ENCODE measurements at places on chromosomes 6 and 20.
A peak's percentile ranks its signal among the peaks of the same experiment; 100 is the strongest.

DNA sequence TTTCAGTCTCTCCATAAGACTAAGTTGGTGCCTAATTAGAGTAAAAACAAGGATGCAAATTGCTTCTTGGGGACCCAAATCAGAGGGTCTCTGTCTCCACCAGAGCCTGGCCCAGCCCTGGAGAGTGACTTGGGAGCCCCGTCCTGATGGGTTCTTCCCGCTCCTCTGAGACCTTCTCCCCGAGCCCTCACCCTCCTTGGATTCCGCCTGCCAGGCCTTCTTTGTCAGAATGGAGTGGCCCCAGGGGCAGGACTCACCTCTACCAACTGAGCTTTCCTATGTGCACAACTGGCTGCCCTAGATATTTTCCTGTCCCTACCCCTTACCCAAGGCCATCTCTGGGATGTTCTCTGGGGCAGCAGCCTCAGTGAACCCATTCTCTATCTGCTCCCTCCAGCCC lies 9.7 kb downstream of the SYNDIG1 start:
- DNase-seq: no peak

DNA sequence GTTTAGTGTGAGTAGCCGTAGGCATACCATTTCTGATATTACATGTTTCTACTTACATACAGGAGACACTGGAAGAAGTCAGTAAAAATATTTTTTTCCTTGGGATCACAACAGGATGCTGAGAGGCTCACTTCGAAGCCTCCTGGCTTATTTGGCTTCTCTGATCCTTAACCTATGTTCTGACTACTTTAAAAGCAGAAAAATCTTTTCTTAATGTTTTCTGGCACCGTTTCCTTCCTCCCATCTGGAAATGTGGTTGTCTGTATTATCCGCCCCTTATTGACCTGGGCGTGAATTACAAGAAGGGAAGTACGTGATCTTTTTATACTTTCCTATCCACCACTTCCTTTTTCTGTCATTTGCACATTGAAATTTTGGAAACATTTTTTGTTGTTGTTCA lies 379.6 kb downstream of the COL12A1 start:
- DNase-seq: no peak

GRCh38 chr6:97288188-97288587 lies 5.2 kb upstream of the MMS22L start:
- no peak for DNase-seq

DNA sequence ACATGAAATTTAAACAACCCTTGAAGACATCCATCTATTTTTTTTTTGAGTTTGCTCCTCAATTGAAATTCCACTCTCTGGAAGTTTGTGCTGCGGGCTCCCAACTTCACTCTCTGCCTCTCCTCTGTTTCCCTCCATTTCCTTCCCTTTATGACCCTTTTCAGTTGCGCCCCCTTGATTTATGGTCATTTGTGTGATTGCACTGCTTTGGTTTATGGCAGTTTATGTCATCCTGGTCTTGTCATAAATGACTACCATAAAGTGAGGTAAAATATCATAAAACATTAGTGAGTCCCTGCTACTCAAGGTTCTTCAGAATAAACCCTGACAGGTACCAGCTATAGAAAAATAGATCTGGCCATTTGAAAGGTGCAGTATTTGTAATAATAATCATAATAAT lies 348.3 kb upstream of the ZFP64 start:
- DNase-seq: peak; percentile 12

DNA sequence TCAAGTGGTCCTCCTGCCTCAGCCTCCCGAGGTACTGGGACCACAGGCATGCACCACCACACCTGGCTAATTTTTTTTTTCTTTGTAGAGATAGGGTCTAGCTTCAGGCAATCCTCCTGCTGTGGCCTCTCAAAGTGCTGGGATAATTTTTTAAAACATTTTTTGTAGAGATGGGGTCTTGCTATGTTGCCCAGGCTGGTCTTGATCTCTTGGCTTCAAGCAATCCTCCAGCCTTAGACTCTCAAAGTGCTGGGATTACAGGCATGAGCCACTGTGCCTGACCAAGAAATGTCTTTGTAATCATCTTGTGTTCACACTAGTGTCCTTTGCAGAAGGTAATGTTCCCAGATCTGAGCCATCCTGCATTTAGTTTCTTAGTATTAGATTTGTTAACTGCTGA lies 61.6 kb downstream of the RIPOR2 start:
- no peak for DNase-seq
